ENCODE measurements at places on chromosomes 12 and 14.

GRCh38 chr14:104458845-104459244, 120.7 kb upstream of the C14orf180 start:
- DNase-seq: no peak

DNA sequence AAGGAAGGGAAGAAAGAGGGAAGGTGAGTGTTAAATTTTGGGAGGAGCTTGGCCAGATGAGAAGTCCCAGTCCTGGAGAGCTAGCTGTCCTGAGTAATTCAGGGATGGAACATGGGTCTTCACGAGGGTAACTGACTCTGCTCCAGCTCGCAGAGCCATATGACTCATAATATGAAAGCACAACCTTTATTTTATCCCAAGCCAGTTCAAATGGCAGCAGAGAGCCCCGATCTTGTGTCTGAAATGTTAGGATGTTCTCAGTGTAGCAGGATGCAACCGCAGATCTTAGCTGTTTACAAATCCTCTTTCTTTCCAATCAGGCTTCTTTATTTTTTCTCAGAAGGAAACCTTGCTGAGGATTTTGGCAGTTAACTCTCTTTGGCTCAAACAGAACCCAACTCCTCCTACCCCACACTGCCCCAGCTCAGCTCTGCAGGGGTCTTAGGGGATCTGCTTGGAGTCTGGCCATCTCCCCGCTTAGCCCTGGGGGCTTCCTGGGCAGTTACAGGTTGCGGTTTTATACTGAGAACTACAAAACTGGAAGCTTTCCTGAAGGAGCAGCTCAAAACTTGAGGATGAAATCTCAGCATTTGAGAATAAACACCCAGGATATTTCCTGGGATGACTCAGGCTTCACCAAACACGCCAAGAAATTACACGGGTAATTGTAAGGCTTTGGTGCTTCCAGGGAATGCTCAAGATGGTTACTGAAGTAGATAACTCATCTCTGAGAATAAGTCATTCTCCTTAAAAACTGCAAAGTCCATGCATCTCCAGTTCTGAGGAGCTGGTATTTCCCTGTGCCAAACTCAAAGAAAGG, 92.5 kb downstream of the VCPKMT start:
- DNase-seq: no peak

GRCh38 chr14:58637391-58638230, at the start of gene DACT1:
TSS of gene DACT1 (plus strand) at chr14:58637962. CDS start at chr14:58638203, 241 bp downstream.
- no peak for DNase-seq

GRCh38 chr14:104908303-104908702, 16.4 kb upstream of the PLD4 start:
- no peak for DNase-seq

DNA sequence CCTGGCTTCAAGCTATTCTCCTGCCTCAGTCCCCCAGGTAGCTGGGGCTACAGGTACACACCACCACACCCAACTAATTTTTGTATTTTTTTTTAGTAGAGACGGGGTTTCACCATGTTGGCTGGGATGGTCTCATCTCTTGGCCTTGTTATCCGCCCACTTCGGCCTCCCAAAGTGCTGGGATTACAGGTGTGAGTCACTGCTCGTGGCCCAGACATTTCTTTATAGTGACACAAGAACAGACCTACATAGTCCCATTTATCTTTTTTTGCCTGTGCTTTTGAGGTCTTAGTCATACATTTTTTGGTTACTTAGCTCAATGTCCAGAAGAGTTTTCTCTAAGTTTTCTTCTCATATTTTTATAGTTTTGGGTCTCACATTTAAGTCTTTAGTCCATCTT, 247.4 kb downstream of the SYT10 start:
- no peak for DNase-seq

DNA sequence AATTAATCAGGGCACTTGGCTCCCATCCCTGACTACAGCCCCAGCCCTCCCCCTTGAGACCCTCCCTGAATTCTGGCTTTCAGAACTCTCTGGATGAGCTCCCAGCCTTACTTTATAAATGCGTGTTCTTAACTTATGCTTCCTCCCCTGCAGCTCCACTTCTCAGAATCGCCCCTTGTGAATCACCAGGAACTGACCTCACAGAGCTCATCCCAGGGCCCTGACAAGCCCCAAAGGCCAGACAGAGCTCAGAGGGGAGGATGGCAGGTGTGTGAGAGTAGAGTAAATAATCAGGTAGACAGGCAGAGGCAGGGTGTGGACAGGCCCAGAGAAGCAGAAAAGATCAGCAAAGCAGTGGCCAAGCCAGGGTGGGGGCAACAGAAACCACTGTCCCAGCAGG, 68.2 kb upstream of the FOXN3 start:
- DNase-seq: no peak

DNA sequence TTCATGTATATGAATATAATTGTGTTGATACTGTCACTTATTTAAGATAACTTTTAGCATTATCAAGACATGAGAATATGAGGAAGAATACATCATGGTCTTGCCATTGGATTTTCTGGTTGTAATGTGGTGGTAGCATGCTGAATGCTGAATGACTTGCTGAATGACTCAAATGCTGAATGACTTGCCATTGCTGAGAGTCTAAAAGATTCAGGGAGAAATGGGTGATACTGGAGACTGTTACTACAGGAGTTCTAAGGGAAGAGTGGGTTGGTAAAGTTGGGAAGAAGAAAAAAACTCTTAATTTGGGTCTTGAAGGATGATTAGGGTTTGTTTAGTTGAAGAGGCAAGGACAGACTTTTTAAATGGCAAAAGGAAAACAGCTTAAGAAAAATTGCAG, 72.1 kb upstream of the MANSC4 start:
- no peak for DNase-seq

GRCh38 chr14:20697273-20698017, 8.9 kb downstream of the ANG start:
- DNase-seq: no peak

GRCh38 chr12:62335796-62336195, 75.6 kb downstream of the USP15 start:
- DNase-seq: no peak

DNA sequence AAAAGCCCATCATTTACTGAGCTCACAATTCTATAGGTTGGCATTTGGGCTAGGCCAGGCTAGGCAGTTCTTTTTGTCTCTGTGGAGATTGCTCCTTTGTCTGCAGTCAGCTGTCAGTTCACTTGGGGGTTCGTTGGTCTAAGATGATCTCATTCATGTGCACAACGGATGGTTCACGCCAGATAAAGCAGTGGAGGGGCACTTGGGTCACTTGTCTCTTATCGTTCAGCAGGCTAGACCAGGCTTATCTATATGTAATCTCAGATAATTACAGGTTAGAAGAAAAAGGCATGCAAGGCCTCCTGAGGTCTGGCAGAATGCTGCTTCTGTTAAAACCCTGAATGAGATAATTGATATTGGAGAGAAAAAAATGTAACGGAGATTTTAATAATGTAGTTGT, 119.0 kb upstream of the ATP2B1 start:
- no peak for DNase-seq

- DNase-seq: no peak
Observed at GRCh38 chr14:67485501-67486095, 2.9 kb downstream of the TMEM229B start.

DNA sequence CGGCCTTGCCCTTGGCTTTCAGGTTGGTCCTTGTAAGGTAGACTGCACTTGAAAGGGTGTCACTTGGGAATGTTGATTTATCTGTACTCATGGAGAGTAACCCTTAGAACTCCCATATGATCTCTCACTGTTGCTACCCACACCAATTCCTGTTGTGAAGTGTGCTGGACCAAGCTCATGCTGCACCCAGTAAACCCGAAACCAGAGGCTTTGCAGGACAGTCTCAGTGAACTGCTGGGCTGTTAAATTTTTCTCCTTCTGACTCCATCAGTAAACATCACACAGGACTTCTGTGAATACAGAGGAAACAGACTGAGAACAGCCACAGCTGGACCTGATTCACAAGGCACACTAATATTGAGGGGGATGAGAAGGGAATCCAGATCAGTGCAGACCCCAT, 783.0 kb downstream of the TMEM121 start:
- DNase-seq: no peak

DNA sequence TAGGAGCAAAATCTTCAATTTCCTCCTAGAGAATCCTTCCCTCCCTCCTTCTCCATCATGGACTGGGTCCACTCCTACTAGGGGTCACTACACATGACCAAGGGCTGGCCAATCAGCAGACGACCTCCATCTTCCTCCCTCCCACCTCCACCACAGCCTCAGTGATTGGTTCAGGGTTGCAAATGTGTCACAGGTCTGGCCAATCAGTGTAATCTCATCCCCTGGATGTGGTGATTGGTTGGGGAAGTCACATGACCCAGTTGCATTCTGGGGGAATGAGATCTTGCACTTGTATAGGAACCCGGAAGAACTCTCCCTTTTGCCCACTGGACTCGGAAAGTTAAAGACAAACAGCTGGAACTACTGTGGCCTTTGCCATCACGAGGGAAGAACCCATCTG, 169.2 kb downstream of the PIWIL1 start:
- no peak for DNase-seq

GRCh38 chr14:25042362-25043299, 7.3 kb downstream of the STXBP6 start:
- no peak for DNase-seq

GRCh38 chr12:52156757-52157565, 34.9 kb downstream of the KRT80 start:
- DNase-seq: peak; percentile 59

DNA sequence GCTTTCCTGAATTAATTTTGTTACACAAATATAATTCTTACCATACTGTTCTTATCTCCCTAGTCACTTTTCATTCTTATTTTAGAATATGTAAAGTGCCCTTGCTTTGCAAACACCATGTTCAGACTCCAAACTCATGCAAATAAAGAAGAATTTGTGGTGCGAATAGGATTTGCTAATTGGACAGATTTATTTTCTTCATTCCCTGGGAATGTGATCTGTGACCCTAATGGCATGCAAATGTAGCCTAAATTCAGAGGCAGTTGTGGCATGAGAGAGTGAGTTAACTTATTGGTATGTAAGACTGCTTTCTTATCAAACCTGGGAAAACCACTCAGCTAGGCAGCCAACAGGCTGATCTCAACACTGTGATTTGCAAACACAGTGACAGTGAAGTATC, 10.0 kb downstream of the CAPZA3 start:
- no peak for DNase-seq

- no peak for DNase-seq
Observed at GRCh38 chr12:26121323-26122060, 3.3 kb downstream of the BHLHE41 start.

- DNase-seq: no peak
Observed at GRCh38 chr14:75837151-75837787, 144.5 kb downstream of the TGFB3 start.

- no peak for DNase-seq
Observed at GRCh38 chr12:4849115-4849541, 60.6 kb upstream of the KCNA1 start.

GRCh38 chr12:52496054-52496453, 3.0 kb upstream of the KRT6A start:
- DNase-seq: no peak

- DNase-seq: no peak
Observed at GRCh38 chr12:89108265-89108664, 244.0 kb downstream of the DUSP6 start.

GRCh38 chr12:112179341-112179740, 54.0 kb downstream of the TRAFD1 start:
- no peak for DNase-seq

GRCh38 chr12:24838531-24838950, 110.4 kb downstream of the BCAT1 start:
- DNase-seq: no peak

DNA sequence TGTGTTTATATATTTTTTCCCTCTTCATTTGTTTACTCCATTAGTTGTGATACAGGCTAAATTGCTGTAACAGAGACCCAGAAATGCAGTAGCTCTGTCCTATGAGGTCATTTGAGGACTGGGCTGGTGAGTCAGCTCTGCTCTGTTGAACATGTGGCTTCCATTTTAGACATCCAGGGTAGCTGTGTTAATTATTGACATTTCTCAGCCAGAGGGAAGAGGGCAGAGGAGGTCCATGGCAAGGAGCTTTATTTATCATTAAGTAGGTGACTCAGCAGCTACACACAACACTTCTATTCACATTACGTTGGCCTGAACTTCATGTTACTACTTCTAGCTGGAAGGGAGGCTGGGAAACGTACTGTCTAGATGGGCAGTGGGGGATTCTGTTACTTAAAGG, 85.4 kb downstream of the PTCSC3 start:
- DNase-seq: no peak

- DNase-seq: no peak
Observed at GRCh38 chr14:63686926-63687325, 40.9 kb downstream of the SGPP1 start.

GRCh38 chr14:92607702-92608429, 94.3 kb downstream of the RIN3 start:
- DNase-seq: no peak

- DNase-seq: no peak
Observed at GRCh38 chr12:92898755-92899154, 30.3 kb downstream of the EEA1 start.

- DNase-seq: no peak
Observed at GRCh38 chr14:71988476-71988875, 56.2 kb downstream of the RGS6 start.

DNA sequence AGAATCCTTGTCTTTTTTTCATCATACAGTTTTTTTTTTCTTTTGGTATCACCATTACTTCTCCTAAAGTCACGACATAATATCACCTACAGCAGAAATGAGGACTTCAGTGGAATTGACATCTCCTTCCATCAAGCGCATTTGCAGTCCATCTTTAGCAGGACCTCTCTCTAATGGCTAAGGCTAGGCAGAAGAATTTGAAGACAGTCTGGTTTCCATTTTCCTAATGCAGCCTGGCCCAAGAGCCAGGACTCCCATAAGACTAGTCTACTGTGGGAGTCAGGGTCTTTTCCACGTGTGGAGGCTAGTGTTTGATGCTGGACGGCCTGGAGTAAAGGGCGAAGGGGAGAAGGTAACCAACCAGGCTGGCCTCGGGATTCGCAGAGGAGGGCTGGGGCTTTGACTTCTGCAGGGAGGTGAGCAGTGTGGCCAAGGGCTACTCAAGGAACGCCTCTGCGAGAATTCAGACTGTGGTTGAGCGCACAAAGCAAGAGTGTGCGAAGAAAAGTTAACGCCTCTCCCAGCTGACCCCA, 769 bp upstream of the ZNF740 start:
- no peak for DNase-seq

- DNase-seq: no peak
Observed at GRCh38 chr12:106332536-106332935, 25.0 kb upstream of the POLR3B start.

- no peak for DNase-seq
Observed at GRCh38 chr12:120214626-120215356, 13.9 kb upstream of the RPLP0 start.

- no peak for DNase-seq
Observed at GRCh38 chr12:124030510-124030909, 57.5 kb downstream of the ZNF664 start.

- no peak for DNase-seq
Observed at GRCh38 chr14:71475916-71476315, 456.3 kb upstream of the RGS6 start.

GRCh38 chr14:92382677-92383076, 59.7 kb downstream of the SLC24A4 start:
- no peak for DNase-seq

- DNase-seq: no peak
Observed at GRCh38 chr12:98416845-98417244, 98.5 kb upstream of the TMPO start.

GRCh38 chr12:52618216-52618615, at the start of gene KRT73:
TSS of gene KRT73 (minus strand) at chr12:52618559. CDS start at chr12:52618524, 35 bp downstream.
- DNase-seq: no peak

Data from stimulated activated CD4-positive, alpha-beta T cell treated with anti-CD3 and anti-CD28 coated beads, Interleukin-1b, Interleukin-23, amount 100 ng/mL, for 1 hour (primary cell).